ENCODE measurements at places on chromosomes 12 and 14.

GRCh38 chr14:20712904-20713303 lies 24.3 kb downstream of the ANG start:
- no peak for DNase-seq

DNA sequence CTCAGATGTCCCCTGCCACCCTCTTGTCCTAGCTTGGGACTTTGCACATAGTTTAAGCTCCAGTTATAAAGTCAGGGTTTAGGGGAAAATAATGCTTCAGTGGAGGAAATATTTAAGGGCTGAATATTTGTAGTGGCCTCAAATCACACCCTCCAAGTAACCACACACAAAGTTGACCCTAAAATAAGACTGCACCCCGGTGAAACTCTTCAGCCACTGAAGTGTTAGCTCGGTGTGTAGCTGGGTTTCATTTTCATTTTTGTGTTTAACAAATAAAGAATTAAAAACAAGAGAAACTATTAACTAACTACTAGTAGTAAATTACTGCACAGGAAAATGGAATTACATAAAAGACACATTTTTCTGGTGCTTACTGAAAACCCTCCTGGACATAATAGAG lies 14.8 kb upstream of the BCL11B start:
- no peak for DNase-seq

- no peak for DNase-seq
Observed at GRCh38 chr12:1428671-1429070, 165.7 kb downstream of the FBXL14 start.

DNA sequence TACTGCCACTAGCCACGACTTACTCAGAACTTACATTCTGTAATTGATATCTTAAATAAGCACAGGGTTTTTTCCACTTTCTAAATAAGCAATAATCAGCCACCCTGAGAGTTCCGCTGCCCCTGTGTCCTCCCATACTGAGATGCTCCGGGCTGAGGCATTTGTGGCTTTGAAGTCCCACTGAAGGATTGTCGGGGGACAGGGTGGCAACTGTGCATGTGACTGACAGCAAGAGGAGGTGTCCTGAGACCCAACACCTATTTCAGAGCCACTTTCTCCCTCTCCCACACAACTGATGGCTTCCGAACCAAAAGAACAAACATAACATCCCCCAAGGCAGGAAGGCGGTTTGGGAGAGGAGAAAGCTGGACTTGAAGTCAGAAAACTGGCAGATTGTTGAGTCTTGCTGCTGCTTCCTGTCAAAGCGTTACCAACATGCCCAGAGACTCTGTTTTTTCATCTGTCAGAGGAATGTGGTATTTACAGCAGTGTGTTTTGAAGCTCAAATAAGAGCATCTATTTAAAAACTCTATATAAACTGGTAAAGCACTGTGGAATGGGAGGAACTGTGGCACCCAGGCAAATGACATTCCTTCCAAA lies 157.9 kb upstream of the FKBP4 start:
- no peak for DNase-seq

- DNase-seq: no peak
Observed at GRCh38 chr14:21016413-21017190, 8.3 kb downstream of the NDRG2 start.

GRCh38 chr14:77355811-77356210 lies 21.1 kb downstream of the TMED8 start:
- DNase-seq: no peak

- no peak for DNase-seq
Observed at GRCh38 chr14:71193663-71194062, 286.4 kb downstream of the PCNX1 start.

DNA sequence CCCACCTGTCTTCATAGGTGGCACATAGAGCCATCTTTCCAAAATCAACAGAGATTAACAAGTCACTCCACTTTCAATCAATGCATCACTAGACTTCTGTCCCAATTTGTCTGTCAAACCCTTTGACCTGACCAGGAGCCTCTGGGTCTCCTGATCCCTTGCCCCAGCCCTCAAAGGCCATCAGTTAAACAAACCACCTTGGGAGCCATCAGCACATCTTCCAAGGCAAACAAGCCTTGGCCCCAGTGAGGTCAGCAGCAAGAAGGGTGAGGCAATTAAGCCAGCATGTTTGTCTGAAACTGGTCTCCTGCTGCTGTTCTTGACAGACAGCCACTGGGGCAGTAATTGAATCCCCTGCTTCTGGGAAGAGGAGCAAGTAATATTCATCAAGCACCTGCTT lies 742.8 kb upstream of the TBX3 start:
- DNase-seq: no peak

DNA sequence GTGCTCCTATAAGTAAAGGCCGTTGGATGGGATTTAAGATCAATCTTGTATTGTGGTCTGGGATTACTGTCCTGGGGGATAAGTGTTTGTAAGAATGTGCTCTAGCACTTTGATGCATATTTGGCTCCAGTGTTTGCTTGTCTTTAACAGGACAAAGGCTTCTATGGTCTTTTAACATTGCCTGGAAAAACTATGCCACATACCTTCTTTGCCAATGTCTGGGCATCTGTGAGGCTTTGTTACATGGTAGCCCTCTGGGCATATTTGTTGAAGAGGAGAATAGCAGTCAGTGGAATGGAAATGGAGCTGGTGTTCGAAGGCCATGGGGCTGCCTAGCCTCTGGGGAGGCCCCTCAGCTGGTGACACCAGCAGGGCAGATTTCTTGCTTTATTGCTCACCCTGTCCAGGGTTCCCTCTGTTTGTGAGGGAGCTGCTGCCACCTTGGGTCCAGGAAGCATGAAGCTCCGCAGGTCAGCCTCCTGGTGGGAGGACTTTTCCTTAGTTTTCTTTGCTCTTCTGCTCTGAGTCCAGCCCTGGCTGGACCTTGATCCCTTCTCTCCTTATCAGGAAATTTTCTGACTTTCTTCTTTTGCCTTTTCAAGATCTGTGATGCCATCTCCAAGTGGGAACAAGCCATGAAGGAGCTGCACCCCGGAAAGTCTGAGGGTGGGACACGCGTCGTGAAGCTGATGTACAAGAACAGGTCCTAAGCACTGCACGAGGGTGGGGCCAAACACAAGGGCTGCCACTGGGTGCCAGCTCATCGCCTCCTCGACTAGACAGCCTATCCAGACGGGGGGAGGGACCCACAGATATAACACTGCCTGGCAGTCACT lies 19.5 kb downstream of the PIGH start:
- DNase-seq: no peak

DNA sequence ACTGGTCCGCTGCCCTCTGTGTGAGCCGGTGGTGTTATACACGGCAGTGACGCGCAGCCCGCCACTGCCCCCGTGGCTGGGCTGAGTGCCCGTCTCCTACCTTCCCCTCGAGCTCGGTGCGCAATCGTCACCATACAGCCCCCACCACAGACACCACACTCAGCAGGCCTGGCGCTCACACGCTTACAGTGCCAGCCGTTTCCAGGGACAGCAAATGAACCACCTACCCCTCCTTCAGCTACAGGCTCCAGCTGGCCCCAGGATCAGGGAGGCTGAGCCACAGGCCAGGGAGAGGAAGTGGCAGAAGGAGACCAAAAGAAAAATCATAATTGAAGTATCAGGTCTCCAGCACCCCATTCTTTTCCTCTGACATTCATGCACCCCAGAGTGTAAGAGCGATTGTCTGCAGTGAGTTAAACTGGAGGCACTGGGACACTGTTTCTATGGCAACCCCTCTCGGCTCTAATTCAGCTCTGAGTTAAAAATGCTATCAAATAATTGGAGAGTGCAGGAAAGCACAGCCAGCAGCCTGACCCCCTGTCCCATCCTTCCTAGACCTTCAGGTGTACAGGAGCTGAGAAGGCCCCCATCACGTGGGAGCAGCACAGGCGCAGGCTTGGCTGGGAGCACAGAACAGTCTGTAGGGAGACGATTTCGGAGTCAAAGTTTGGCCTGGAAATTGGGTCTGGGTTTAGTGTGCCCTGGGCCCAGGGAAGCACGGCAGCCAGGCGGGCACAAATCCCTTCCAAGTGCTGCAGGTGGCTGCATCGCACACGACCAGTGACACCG lies 18.0 kb downstream of the LRTM2 start:
- no peak for DNase-seq
